ENCODE measurements at places on chromosomes 12 and 14.

- DNase-seq = no peak
Observed at GRCh38 chr12:68449196-68449595, 117.0 kb upstream of the MDM1 start.

DNA sequence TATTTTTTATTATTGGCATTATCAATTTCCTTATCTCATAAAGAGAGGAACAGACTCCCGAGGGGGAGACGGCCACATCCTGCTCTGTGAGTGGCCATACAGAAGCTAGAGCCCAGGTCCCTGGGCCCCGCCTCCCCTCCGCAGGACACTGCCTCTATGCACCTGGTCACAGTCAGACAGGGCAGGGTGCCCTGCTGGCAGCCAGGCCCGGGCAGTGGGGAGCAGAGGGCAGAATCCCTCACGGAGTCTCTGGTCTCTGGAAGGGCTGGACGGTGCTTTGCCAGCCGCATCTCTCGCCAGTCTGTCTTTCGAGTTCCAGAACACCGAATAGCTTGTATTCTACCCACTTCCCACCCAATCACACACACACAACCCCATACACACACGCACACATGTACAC, 16.4 kb upstream of the CACNA2D4 start:
- DNase-seq = no peak

GRCh38 chr12:16303939-16304338, 26.5 kb upstream of the SLC15A5 start:
- DNase-seq = no peak

DNA sequence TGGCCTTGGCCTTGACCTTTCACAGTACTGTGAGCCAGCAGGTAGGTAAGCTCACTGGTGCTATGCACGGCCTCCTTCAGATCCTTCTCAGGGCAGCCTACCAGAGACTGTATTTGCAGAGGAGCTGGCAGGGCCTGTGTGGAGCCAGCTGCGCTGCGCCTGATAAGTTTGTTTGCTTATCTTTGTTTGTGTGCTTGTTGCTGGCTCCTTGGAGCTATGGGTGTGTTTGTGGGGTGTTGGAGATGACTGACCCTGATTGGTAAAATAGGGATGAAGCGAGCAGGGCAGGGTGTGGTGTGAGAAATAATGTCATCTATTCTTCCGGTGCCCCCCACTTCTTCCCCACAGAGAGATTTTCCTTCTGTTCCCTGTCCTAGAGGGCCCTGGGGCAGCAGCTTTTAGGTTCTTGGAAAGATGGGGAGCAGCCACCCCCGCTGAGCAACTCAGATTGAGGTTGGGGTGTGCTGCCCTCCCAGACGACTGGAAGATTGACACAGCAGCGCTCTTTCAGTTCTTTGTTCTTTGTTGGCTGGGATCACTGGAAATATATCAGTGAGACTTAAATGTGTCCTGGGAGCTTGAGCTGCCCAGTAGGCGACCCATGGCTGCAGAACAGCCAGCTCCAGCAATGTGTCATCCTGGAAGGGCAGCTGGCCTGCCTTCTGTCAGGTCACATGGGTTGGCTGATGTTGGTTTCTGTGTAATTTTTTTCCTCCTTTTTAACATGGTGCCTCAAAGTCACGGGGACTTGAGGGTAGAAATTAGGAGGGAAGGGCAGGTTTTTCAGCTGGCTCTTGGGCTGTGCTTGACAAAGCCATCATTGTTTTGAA, 19.6 kb downstream of the MLXIP start:
- no peak for DNase-seq

GRCh38 chr12:89539426-89540223, 13.8 kb upstream of the POC1B start:
- no peak for DNase-seq

All from HTR-8/SVneo (cell line).